ENCODE measurements at places on chromosomes 5 and 9.
A peak's percentile ranks its signal among the peaks of the same experiment; 100 is the strongest.

DNA sequence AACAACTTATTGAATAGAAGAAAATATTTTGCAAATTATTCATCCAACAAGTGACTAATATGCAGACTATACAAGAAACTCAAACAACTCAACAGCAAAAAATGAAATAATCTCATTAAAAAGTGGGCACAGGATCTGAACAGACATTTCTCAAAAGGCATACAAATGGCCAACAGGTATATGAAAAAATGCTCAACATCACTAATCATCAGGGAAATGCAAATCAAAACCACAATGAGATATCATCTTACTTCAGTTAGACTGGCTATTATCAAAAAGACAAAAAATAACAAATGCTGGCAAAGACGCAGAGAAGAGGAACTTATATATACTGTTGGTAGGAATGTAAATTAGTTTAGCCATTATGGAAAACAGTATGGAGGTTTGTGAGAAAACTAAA is 1.8 kb upstream of the AMACR start:
- DNase-seq, result no peak

DNA sequence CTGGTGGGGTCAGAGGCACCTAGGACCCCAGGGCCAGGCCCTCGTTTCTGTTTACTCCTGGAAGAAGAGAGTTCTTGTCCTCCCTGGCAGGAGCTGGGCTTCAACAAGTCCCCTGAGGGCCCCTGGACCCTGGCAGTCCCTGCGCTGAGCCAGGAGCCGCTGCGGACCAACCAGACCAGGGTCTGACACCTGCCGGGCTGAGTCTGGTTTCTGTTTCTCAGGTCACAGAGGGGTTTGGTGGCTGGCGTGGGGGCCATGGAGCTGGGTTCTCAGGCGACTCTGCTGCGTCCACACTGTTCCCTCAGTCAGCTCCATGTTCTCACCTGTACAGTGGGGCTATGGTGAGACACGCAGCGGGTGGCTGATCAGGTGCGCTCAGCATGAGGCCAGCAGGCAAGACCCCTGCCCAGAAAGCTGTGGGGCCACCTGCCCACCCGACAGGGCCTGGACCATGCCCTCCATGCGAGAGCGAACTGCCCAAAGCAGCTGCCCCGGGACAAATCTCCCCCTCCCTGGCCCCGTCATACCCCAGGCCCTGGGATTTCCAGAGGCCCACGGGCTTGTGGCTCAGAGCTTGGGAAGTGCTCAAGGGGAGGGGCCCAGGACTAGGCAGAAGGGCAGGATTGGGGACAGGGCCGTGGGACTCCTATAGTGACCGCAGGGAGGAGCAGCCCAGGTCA is 17.9 kb upstream of the NOTCH1 start:
- DNase-seq, result no peak

- peak; percentile 38 for DNase-seq
Measured at GRCh38 chr9:75087289-75087823, 599 bp downstream of the NMRK1 start.

- DNase-seq, result no peak
Measured at GRCh38 chr9:135379540-135380267, 99.9 kb upstream of the PPP1R26 start.

DNA sequence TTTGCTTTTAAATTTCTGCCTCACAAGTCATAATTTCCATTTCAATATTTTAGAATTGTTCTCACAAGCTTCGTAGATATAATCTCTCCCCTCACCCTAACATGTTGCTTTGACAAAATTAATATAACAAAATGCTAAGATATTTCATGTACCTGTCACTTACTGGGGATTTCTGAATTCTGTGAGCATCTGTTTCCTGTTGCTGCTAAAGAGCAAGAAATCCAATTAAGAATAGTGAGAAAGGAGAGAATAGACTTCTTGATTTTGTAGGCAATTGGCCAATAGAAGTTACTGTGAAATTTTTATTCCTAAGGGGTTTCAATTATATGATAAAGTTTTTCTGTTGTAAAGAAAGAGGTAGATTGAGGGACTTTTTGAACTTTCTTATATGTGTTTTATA is 796.5 kb upstream of the ARRDC3 start:
- no peak for DNase-seq

- DNase-seq, result no peak
Measured at GRCh38 chr5:160353379-160353778, 17.0 kb downstream of the C1QTNF2 start.

- no peak for DNase-seq
Measured at GRCh38 chr9:79369676-79370075, 202.1 kb upstream of the TLE4 start.

- DNase-seq, result no peak
Measured at GRCh38 chr5:178277866-178278265, 45.3 kb upstream of the PHYKPL start.

GRCh38 chr5:105924366-105924765 is 1746.4 kb downstream of the EFNA5 start:
- DNase-seq, result peak; percentile 85

GRCh38 chr5:56987171-56987570 is 35.2 kb upstream of the MIER3 start:
- no peak for DNase-seq

GRCh38 chr5:33975852-33976251 is 8.6 kb downstream of the SLC45A2 start:
- DNase-seq, result no peak

- DNase-seq, result no peak
Measured at GRCh38 chr9:93891549-93892310, 63.4 kb downstream of the BARX1 start.

DNA sequence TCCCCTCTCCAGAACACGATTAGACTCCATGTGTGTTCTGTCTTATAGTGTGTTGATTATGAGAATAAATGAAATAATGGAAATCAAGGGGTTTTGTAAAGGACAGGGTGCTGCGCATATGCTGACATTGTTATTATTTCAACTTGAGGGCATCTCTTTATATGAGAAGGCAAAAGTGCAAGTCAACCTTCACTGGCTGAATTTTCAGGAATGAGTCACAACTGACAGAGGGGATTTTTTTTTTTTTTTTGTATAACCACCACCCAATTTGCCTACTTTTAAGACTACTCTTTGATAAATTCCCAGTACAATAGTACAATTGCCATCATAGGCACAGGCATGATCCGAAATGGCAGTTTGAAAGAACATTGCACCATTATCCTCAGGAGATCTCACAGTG is 419.2 kb upstream of the NMUR2 start:
- DNase-seq, result no peak

- no peak for DNase-seq
Measured at GRCh38 chr5:107542831-107543231, 127.9 kb downstream of the EFNA5 start.

DNA sequence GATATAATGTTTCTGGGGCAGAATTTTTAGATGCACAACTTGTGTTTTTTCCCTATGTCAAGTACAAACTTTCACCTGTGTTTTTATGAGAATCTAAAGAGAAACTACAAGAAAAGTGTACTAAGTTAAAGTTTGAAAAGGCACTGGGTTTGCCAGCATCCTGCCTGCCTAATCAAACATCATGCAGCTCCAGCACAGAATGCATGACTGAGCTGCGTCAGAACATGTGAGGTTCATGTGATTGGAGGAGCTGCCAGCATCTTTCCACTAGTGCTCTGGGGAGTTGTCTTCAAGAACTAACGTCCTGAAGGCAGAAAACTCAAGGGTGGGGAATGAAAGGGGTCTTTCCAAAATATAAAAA is 46.1 kb upstream of the RIC1 start:
- peak; percentile 79 for DNase-seq

GRCh38 chr9:137185921-137186320 is 2.4 kb downstream of the ANAPC2 start:
- no peak for DNase-seq

DNA sequence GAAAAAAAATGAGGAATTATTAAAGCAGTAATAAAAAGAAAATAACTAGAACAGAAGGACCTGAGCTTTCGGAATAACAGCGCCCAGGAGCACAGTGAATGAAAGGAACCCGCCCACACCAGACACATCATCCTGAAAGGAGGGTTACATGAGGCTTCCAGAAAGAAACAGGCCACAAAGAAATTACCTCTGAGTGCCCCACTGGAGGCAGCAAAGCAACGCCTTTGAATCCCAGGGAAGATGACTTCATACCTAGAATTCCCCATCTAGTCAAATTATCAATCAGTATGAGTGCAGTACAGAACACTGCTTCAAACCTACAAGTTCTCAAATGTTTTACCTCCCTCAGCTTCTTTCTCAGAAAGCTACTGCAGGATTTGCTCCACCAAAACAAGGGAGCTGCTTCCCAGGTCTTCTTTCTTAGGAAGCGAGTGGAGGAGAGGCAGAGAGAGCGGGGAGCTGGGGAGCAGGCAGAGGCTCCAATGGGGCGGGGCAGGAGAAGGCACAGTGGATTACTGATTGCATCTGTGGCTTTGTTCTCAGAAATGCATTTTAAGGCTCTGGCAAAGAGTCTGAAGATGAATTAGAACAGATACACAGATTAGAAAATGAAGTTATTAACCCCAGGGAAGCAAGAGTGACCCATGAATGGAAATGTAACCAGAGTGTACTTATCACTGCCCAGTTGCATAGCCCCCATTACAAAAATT is 87.1 kb downstream of the SEMA4D start:
- peak; percentile 14 for DNase-seq

- DNase-seq, result no peak
Measured at GRCh38 chr9:21833090-21833801, 30.8 kb downstream of the MTAP start.

- DNase-seq, result no peak
Measured at GRCh38 chr5:132230871-132231270, 3.2 kb upstream of the P4HA2 start.

- no peak for DNase-seq
Measured at GRCh38 chr5:9249231-9249630, 296.6 kb downstream of the SEMA5A start.

- DNase-seq, result no peak
Measured at GRCh38 chr5:33482335-33482734, 41.6 kb downstream of the TARS1 start.

GRCh38 chr5:88967633-88968585 is 84.9 kb upstream of the MEF2C start:
- DNase-seq, result no peak

GRCh38 chr5:6749026-6749716 is 35.9 kb downstream of the TENT4A start:
- DNase-seq, result no peak

DNA sequence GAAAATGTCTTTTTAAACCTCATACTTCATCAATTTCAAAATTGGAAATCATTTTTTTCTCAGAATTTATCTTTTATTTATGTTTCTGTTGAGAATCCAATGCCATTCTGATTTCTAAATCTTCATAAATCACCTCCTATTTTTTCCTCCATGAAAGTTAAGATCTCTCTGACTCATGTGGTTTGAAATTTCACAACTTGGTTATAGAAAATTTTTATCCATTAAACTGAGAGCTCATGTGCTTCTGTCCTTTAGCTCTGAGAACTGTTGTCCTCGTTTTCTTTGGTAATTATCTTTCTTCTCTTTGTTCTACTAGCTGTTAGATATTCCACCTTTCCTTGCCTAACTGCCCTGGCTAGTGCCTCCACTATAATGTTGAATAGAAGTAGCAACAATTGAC is 1.5 kb upstream of the RNF180 start:
- DNase-seq, result no peak

GRCh38 chr5:157271740-157272271 is 5.9 kb downstream of the CYFIP2 start:
- DNase-seq, result no peak

GRCh38 chr9:113331780-113332179 is 8.3 kb downstream of the WDR31 start:
- DNase-seq, result no peak

- DNase-seq, result no peak
Measured at GRCh38 chr5:142097681-142098080, 10.9 kb upstream of the NDFIP1 start.

- peak; percentile 66 for DNase-seq
Measured at GRCh38 chr9:76658510-76659231, 105.6 kb upstream of the PCA3 start.

GRCh38 chr9:98811051-98811650 is 3.7 kb downstream of the GALNT12 start:
- peak; percentile 88 for DNase-seq

DNA sequence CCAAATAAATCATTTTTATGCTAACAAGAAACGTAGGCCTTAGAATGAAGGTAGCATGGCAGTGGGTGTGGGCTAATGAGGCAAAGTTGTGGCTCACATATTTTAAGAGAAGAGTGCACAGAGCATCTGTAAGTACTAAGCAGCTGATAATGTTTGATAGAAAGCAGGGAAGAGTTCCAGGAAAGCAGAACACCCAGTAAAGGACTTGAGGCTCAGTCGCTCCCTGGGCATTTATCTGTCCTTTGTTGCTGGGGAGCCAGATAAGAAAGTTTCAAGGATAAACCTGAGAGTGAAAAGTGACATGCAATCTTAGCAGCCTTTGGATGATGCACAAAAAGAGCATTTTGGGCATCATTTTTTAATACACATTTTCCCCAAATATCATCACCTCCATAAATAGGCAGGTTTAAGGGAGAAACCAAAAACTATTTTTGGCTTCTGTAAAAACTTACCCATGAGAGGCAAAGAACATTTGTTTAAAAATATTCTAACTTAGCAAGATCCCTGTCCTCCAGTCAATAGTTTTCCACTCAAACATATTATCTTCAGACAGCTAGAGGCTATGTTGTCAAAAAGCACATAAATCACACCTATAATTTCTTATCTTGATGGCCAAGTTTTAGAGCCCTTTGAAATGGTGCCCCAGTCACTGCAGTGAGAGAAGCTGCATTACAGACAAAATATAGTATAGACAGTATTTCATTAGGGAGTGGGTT is 3.4 kb downstream of the FREM1 start:
- DNase-seq, result no peak

GRCh38 chr5:95668728-95669127 is 14.1 kb downstream of the SPATA9 start:
- peak; percentile 34 for DNase-seq

DNA sequence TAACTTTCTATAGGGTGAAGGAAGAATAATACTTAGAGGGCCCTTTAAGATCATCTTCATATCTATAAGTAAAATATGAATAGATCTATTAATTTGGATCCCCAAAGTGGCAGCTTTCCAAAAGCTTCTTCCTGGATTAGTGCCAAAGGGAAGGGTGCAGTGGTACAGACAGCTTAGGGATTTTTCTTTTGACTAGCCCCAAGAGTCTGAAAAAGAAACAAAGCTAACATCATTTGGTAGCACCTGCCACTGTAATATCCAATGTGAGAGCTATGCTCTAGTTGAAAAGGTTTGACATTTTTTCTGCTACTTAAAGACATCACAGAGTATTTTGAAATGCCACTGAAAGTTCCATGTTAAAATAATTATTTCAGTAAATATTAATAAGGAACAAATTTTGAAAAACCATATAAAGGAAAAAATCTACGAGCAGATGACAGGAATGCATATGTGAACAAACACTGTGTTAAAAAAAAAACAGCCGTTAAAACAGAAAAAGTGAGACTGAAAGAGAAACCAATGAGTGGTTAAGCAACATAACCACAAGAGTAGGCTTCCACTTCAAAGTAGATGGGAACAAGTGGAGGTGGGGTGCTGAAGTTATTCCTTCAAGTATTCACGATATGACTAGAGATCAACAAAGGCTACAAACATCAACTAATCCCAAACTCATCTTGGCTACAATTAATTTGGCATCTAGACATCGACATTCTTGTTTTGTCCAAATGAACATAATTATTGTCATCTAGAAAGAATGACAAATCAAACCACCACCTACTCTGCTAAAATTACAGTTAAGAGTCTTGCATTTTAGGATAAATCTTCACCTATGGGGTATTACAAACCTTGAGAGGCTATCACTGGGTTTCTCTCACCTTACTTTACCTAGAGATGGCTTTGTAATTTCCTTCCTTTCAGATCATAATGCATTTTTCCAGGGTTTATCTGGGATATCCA is 137.5 kb downstream of the CPLANE1 start:
- no peak for DNase-seq

Data from fibroblast of skin of right biceps (primary cell).